Left cardiac atrium (tissue), 4 donors: ENCODE measurements at places on chromosomes 7 and 10. TPM values are rescaled to one million over a fixed set of nuclear protein-coding genes. Genes with fewer than 3 reads are reported as not detected.

GRCh38 chr10:109875151-109875568, 48.2 kb downstream of the XPNPEP1 start:
- DNase-seq, result no peak

DNA sequence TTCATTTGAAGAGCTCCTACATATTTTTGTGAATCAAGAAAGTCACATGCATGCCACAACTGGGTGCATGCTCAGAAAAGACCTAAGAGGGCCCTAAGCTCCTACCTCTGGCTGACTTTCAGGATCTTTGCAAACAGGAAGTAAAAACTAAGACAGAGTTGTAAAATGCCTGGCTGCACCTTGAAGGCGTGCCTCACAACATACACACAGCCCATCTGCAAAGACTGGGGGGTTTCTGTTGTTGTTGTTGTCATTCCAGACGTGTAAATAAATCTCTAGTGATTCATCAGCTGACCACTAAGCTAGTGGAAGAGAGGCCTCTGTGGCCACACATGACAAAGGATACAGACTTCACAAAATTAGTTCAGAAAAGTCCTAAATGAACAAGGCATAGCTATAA, 31.8 kb downstream of the SMURF1 start:
- no peak for DNase-seq

- DNase-seq, result no peak
Measured at GRCh38 chr10:132179551-132180392, 7.0 kb upstream of the DPYSL4 start.

GRCh38 chr10:112218036-112218390, 34.4 kb upstream of the GPAM start:
- DNase-seq, result no peak

GRCh38 chr7:39845006-39845405, 105.0 kb upstream of the CDK13 start:
- no peak for DNase-seq

- DNase-seq, result no peak
Measured at GRCh38 chr10:114223066-114223465, 16.0 kb upstream of the VWA2 start.

- DNase-seq, result peak; percentile 45
Measured at GRCh38 chr10:14822879-14823755, 14.7 kb downstream of the CDNF start.

GRCh38 chr10:25604591-25604990, 329.4 kb upstream of the MYO3A start:
- no peak for DNase-seq

DNA sequence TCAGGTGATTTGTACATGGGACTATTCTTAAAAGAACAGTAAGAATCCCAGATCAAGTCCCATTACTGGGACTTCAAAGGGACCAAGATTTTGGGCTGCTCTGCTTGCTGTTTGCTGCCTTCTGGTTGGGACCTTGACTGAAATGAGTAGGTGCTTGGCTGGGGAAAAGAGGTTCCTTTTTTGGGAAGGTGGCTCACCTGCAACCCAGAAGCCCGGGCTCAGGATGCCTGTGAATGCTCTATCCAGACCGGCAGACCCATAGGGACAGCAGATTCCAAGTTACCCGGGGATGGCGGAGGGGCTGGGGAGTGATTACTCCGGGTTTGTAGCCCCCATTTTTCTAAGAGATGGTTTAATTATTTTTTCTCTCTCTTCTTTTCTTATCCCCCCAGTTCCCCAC, 104.0 kb downstream of the CPXM2 start:
- no peak for DNase-seq

DNA sequence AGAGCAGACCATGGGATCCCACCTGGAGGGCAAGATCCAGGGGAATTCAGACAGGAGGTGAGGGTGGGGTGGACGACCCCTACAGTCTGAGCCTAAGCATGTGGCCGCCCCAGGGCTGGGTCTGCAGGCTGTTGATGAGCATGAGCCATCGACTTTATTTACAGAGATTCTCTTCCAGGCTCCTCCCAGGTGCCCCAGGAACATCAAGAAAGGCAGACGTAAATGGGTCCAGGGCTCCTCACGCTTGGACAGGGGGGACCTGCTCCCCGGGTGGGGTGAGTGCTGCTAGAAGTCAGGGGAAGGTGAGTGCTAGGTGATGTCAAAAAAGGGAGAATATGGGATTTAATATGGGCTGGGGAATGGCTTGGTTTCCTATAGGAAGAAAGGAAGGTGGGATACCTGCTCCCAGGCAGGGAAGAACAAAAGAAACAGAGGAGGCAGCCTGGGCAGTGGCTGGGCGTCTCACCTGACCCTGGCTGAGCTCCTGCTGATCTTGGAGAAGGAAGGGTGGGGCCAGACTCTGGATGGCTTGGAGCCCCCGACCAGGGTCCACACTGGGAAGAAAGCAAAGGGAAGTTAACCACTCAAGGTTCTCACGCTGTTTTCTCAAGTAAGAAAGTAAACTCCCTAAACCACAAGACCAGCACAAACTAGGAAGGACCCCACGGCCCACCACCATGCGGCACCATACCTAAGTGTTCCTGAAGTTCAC, 162.1 kb upstream of the SHH start:
- DNase-seq, result no peak

ZSWIM8 gene
- total RNA-seq, result 50.7 TPM

ETV1 gene
- total RNA-seq, result 57.9 TPM

MSMB gene
- not detected for total RNA-seq
